ENCODE measurements at places on chromosomes 2 and 18. TPM values are rescaled to one million over a fixed set of nuclear protein-coding genes. Genes with fewer than 3 reads are reported as not detected.

OSGEPL1 gene
- 13.9 TPM for total RNA-seq

UGT1A9 gene
- not detected for total RNA-seq

CHRNG gene
- total RNA-seq, result not detected

CCDC141 gene
- 26.3 TPM for total RNA-seq

LYPD6 gene
- not detected for total RNA-seq

FNDC4 gene
- 0.70 TPM for total RNA-seq

SALL3 gene
- total RNA-seq, result 0.09 TPM

EFHD1 gene
- 2.4 TPM for total RNA-seq

CIB4 gene
- total RNA-seq, result not detected

MAB21L4 gene
- not detected for total RNA-seq

CKAP2L gene
- total RNA-seq, result 0.33 TPM

KCNG3 gene
- total RNA-seq, result not detected

CPLX4 gene
- total RNA-seq, result not detected
